ENCODE measurements at places on chromosomes 2 and 18.

- DNase-seq = no peak
Measured at GRCh38 chr18:47287911-47288585, 36.6 kb upstream of the SKOR2 start.

GRCh38 chr2:10680957-10681356 lies 8.8 kb downstream of the NOL10 start:
- no peak for DNase-seq

- DNase-seq = no peak
Measured at GRCh38 chr2:71814885-71815284, 332.8 kb downstream of the CYP26B1 start.

GRCh38 chr2:33205693-33206434 lies 259.1 kb downstream of the LTBP1 start:
- no peak for DNase-seq

GRCh38 chr2:223221139-223221835 lies 169.3 kb downstream of the KCNE4 start:
- DNase-seq = no peak

- peak; percentile 49 for DNase-seq
Measured at GRCh38 chr2:117835990-117836760, 21.7 kb downstream of the DDX18 start.

DNA sequence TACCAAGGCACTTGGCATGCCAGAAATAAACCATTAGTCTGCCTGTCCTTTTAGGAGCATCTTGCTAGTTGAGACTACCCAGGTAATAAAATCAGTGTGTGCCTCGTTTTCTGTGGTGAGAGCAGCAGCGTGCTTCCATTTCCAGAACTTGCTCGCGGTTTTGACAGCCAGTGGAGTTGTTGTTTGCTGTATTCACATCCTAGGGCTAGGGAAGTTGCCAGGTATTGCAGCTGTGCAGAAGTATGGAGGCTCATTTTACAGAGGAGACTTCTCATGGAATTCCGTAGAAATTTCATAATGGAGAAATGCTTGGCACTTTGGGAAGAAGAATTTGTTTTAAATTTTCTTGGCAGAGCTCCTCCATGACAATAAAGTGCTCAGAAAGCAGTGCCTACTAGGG lies 1355.1 kb upstream of the ZEB2 start:
- no peak for DNase-seq

- DNase-seq = no peak
Measured at GRCh38 chr2:55137024-55137958, 87.0 kb upstream of the RTN4 start.

DNA sequence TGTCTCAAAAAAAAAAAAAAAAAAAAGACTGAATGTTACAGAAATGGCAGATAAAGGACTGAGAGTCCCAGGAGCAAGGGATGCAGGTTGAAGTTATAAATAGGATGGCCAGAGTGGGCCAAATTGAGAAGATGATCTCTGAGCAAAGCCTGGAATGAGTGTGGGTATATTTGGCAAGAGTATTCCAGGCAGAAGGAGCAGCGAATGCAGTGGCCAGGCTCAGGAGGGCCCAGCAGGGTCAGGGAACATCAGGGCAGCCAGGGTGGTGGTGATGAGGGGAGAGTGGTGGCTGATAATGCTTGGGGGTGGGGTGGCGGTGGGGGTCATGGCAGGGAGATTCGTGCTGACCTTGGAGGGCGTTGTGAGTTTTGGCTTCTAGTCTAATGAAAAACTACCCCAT lies 141.3 kb upstream of the AGAP1 start:
- no peak for DNase-seq

- DNase-seq = peak; percentile 3
Measured at GRCh38 chr2:86622519-86623042, 1.1 kb downstream of the RNF103 start.

DNA sequence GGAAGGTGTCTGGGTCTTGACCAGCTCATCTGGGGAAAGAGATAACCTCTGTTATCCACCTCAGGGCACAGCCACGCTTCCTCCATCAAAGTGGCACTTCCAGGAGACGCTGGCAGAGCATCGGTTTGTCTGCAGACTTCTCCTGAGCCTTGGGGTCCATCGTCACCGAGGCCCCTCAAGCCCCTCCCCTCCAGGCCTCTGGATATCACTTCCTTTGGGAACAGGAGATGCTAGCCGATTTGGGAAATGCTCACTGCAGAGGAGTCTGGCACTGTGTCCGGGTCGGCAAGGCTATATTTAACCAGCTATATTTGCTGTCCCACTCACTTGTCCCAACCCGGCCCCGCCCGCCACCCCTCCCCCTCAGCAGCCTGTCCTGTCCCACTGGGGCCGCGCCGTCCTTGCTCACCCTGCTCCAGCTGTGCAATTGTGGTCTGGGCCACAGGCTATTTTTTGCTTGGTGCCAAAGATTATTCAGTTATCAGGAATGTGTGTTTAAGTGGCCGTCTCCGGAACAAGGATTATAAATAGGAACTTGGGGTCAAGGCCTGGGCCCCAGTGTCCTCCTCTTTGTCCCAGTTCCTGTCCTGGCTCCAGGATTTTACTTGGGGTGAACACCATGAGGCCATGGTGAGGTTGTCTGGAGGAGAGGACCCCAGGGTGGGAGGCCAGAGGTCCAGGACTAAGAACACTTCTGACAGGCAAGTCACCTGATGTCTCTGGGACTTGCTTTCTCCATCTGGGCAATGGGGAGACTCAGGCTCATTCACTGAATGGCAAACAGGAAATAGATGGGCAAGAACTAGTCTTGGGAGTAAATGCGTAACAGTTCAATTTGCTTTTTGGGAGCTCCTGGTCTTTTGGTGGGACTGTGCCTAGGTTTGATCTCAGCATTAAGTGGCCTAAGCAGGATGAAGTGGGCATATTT lies 263.6 kb downstream of the DYSF start:
- no peak for DNase-seq

DNA sequence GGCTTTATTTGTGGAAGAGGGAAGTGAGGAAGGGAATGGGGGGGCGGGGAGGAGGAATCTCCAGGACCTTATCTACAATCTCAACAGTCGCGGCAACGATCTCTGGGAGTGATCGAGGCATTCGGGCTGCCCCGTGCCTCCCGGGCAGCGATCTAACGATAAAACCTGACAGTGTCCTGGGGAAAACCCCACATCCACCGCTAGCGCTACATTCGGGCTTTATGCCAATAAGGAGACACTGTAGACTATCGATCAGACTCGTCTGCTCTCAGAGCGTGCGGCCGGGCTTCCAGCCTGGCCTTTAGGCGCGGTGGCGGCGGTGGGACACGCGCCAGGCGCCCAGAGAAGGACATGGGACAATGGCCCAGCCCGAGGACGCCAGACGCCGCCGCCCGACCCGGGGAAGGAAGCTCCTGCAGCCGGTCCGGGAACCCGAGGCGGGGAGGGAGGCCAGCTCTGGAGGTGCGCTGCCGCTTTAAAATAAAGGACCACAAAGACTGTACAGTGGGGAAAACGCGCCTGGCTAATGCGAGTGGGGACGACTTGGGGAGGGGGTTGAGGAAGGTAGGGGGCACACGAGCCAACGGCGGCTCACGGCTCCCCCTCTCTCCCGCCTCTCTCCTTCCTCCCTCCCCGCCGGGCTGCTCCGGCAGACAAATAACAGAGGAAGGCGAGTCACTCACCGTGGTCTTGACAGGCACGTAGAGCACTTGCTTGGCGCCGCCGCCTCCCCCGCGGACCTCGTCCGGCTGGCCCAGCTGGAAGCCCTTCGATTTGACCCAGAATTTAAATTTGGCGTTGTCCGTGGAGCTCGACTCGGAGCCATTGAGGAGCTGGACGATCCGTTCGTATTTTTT lies 2.2 kb downstream of the NOL4 start:
- DNase-seq = no peak

DNA sequence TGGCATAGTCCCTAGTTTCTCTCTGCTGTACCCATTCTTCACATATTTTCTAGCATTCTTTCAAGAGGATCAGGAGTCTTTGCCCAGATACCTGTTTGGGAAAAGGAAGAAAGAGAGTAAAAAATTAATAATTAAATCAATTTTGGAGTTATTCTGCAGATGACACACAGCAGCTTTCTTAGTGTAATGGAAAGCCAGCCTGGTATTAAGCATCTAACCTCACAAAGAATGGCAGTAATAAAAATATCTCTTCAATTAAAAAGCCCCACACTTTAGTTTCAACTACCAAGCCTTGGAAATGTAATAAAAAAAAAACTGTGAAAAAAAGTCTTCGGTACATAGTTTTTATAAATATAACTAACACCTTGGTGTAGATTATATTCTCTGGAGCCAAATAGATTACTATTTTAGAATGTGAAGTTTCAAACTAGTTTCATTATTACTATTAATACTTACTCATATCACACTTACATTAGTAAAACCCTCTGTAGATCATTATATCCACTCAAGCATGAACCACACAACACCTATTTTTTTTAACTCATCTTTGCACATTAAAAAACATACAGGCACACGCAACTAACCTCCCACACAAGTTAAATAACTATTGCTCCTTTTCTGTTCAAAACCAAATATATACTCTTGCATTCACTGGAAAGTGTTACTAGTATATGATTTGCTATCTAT lies 90.9 kb downstream of the GPD2 start:
- DNase-seq = no peak

GRCh38 chr2:1662606-1663180 lies 81.6 kb downstream of the PXDN start:
- DNase-seq = no peak

DNA sequence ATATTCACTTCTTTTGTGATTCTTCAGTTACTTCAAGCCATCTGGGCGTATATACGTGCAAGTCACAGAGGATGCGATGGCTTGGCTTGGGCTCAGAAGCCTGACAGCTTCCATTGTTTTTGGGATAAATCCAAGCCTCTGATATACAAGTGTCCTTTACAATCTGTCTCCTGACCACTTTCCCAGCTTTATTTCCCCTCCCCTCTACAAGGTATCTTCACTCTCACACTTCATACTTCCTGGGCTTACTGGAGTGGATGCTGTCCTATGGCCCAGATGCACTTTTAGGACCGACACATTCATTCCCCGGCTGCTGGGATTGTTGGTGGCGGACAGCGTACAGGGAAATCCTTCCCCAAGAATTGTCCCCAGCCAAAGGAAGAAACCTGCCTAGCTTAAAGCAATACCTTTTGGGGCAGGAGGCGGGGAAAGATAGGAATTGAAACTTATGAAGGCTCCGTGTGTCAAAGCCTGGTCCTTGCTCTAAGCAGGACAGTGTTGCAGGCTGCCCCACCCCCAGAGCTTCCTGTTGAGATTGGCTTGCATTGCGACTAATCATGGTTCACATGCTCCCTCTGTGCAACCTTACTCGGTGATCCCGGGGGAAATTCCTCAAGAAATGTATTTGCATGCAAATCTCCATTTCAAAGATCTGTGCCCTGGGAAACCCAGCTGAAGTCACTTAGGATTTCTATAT lies 802.9 kb upstream of the ID2 start:
- DNase-seq = no peak

- no peak for DNase-seq
Measured at GRCh38 chr2:34980689-34981088, 1374.9 kb upstream of the CRIM1 start.

- no peak for DNase-seq
Measured at GRCh38 chr2:126882736-126883665, 15.7 kb upstream of the TEX51 start.

DNA sequence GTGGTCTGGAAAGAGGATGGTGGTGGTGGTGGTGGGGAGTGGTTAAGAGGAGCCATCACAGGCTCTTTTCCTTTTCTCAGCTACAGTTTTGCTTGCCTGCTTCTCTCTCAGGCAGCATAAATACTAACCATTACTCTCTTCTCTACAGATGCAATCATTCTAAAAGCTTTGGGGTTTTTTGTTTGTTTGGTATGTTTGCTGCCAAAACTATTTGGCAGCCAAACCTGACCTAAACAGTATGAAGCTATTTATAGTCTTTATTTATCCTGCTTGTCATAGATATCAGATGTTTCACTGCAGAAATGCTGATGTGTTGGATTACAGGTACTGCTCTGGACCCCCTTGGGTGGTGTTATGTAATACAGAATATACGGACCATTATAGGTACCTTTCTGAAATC lies 15.3 kb downstream of the SIX3 start:
- no peak for DNase-seq

DNA sequence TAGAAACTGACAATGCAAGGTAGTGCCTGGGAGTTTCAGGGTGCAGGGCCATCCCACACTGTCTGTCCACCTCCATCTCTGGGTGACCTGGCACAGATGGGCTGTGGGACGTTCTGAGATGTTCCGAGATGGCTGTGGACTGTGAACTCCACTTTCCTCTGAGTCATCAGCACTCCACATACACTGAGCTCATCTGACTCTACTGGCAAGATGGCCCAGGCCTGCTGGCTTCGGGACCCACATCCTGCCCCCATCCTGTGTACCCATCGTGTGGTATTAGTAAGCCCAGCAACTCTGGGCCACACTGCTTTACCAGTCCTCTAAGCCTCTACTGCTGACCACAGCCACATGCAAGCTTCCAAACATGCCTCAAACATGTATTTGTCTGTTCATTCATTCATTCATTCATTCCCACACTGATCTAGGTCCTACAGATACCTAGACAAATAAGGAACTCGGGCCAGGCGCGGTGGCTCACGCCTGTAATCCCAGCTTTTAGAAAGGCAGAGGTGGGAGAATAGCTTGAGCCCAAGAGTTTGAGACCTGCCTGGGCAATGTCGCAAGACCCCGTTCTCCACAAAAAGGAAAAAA lies 124.8 kb upstream of the CXCR4 start:
- DNase-seq = peak; percentile 24

- DNase-seq = no peak
Measured at GRCh38 chr18:46894124-46894523, 23.2 kb downstream of the PIAS2 start.

- no peak for DNase-seq
Measured at GRCh38 chr18:3279201-3280185, 17.6 kb downstream of the MYL12B start.

DNA sequence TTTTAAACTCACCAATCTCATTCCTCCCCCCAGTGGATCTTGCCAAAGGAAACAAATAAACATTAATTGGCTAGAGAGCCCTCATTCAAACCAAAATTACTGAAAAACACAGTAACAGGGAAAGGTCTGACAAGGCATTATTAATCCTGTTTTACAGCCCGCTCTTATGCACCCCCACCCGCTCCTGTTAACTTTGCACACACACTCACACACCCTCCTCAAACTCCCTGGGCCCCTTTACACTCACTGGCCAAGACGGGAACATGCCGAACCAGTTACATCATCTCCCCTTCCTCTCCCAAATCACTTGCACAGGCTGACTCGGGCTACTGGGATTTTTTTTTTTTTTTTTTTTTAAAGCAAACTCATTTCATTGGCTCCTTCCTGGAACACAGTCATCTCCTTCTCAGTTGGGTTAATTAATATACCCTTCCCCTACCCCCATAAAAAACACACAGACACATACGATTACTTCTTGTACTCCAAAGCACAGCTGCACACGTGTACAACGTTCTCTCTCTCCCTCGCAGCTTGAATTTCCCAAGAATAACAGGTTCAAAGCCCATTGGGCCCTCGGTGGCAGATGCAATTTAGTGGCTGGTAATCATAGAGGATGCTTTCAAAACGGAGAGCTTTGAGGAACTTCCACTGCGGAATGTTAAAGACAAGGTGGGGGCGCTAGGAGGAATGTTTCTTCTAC lies 31.8 kb downstream of the KLF7 start:
- DNase-seq = no peak
